Muscle of arm (tissue), 14 donors: ENCODE measurements at places on chromosomes 2 and 18. TPM values are rescaled to one million over a fixed set of nuclear protein-coding genes. Genes with fewer than 3 reads are reported as not detected.

CABYR gene
- polyA plus RNA-seq: not detected

SLC8A1 gene
- 8.5 TPM for polyA plus RNA-seq

MAP2 gene
- polyA plus RNA-seq: 9.5 TPM

SLC14A1 gene
- 1.2 TPM for polyA plus RNA-seq

CPS1 gene
- polyA plus RNA-seq: 5.7 TPM

PCARE gene
- 0.35 TPM for polyA plus RNA-seq

BOLL gene
- polyA plus RNA-seq: 4.5 TPM

EMILIN1 gene
- 42.9 TPM for polyA plus RNA-seq

HADHA gene
- 215 TPM for polyA plus RNA-seq

SERPINB11 gene
- not detected for polyA plus RNA-seq

COL5A2 gene
- 578 TPM for polyA plus RNA-seq

TSPYL6 gene
- polyA plus RNA-seq: 0.23 TPM

LHCGR gene
- 0.17 TPM for polyA plus RNA-seq

ERBB4 gene
- 13.8 TPM for polyA plus RNA-seq

BUB1 gene
- 7.6 TPM for polyA plus RNA-seq

MROH2A gene
- polyA plus RNA-seq: 0.12 TPM

MAPRE2 gene
- 28.8 TPM for polyA plus RNA-seq

TUBB8B gene
- not detected for polyA plus RNA-seq

SPATA3 gene
- not detected for polyA plus RNA-seq

MBD2 gene
- polyA plus RNA-seq: 44.7 TPM

TRIB2 gene
- 64.6 TPM for polyA plus RNA-seq

MC5R gene
- not detected for polyA plus RNA-seq

MAPK4 gene
- polyA plus RNA-seq: 13.7 TPM

CXCR2 gene
- polyA plus RNA-seq: 0.20 TPM

NT5C1B gene
- 0.22 TPM for polyA plus RNA-seq

HOXD11 gene
- polyA plus RNA-seq: 0.17 TPM

RAX gene
- polyA plus RNA-seq: not detected
